NCI-H1436 treated with DMSO at 0.1 percent for 48 hours (cell line): ENCODE measurements at places on chromosomes 1 and 21.

GRCh38 chr1:7587773-7588456, 183.2 kb upstream of the VAMP3 start:
- DNase-seq = no peak

GRCh38 chr21:45412909-45413611, 8.1 kb downstream of the COL18A1 start:
- DNase-seq = no peak

DNA sequence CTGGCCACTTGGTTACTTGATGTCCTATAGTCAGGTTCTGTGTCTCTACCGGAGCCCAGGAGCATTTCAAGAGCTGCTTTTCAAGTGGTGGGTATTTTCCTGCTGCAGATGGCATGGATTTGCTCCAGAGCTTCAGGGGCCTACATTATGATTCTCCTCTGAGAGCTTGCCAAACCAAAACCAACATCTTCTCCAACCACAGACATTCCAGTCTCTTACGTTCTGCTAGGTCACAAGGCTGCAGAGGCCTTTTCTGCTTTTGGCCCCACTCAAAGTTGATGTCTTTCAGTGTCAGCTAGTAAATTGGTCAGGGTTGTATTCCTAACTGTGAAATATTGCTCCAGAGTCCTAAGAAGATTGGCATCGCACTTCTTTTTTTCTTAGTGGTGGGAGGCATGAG, 14.7 kb upstream of the AQP10 start:
- no peak for DNase-seq

DNA sequence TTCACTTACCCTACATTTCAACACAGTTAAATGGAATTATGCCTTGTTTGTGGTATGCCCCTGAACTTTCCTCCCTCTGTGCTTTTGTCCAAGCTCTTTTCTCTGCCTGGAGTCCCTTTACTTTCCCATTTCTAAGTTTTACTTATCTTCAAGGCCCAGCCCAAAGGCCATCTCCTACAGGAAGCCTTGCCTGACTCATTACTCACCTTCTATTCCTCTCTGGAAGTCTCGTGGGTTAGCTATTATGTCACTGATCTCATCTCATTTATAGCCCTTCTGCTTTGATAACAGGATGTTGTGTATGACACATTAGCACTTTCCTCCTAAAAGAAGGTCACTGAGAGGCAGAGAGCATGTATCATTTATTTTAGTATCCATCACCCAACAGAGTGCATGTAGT, 78.8 kb upstream of the CD1D start:
- no peak for DNase-seq

DNA sequence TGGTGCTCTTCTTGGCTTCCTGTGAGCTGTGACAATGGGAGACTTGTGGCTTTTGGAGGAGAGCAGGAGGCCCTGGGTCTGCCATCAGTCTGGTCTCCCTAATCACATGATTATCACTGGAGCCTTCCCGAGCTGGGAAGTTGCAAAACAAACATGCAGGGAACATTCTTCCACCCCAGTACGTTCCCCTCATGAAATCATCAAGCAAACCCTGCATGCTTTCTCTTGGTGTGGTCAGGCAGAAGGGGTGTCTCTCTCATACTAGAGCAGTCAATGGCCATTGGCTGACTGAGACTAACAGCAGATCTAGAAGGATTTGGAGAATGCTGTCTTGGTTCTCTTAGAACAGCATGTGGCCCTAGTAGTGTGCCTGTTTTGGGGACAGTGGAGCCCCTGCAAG, 111.2 kb downstream of the LIPI start:
- no peak for DNase-seq

DNA sequence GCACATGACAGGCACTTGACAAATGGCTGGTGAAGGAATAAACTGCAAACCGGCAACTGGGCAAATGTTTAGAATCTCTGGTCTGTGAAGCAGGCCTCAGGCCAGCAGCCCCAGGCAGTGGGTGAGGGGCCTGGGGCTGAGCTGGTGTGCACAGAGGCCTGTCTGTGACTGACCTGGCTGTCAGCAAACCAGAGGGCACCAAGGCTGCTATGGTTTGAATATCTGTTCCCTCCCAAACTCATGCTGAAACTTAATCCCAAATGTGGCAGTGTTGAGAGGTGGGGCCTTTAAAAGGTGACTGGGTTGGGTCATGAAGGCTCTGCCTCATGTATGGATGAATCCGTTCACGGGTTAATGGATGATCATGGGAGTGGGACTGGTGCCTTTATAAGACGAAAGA, 139.8 kb downstream of the DMRTB1 start:
- DNase-seq = no peak

- no peak for DNase-seq
Measured at GRCh38 chr1:59298026-59298583, 1.2 kb downstream of the FGGY start.

DNA sequence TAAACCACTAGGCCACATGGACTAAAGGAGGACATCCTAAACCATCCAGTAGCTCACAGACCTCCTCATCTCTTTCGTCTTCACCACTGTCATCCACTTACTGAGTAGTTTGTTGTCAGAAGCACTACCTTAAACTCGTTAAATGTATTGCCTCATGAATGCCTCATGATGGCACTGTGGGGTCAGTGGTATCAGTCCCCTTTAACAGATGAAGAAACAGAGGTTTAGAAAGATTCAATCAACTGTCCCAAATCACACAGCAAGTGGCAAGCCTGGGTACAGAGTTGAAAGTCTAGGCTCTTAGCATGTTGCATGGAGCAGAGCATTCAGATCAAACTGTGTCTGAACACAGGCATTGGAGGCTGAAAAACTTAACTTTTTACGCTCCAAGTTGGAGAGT, 183.6 kb upstream of the KIAA0040 start:
- no peak for DNase-seq

DNA sequence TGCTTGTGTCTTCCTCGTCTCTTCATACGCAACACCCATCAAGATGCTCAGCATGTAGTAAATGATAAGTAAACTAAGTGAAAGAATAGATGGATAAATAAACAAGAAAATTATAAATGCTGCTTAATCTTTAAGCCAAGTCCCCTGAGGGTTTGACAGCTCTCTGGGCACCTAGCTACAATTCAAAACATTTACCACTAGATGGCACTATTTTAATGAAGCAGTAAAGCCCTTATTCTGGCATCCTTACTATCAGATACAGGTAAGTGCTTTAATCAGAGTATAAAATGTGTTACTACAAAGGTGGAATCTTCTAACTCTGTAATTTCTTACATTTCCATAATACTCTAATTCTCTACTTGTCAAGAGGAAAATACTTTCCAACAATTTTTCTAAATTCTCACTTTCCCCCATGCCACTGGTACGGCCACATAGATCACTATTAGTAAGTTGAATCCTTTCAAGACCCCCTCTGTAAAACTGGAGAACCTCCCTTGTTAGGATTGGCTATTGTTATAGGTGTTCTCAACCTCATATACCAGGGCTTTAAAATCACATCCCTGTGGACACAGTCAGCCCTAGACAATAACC, 137.8 kb downstream of the BARHL2 start:
- DNase-seq = no peak

DNA sequence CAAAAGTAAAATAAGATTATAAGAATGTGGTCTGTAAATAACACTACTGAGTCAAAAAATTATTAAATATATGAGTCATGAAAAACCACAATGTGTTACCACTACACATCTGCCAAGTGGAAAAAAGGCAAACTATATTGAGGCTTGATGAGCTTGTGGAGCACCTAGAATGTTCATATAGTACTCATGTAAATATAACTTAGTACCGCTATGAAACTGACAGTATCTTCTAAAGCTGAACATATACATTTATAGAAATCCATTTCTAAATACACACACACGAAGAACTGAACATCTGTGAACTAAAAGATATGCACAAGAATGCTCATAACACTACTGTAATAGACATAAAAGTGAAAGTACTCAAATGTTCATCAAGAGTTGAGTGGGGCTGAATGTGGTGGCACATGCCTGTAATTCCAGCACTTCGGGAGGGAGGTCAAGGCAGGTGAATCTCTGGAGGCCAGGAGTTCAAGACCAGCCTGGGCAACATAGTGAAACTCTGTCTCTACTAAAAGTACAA, 18.5 kb upstream of the GBP3 start:
- no peak for DNase-seq

DNA sequence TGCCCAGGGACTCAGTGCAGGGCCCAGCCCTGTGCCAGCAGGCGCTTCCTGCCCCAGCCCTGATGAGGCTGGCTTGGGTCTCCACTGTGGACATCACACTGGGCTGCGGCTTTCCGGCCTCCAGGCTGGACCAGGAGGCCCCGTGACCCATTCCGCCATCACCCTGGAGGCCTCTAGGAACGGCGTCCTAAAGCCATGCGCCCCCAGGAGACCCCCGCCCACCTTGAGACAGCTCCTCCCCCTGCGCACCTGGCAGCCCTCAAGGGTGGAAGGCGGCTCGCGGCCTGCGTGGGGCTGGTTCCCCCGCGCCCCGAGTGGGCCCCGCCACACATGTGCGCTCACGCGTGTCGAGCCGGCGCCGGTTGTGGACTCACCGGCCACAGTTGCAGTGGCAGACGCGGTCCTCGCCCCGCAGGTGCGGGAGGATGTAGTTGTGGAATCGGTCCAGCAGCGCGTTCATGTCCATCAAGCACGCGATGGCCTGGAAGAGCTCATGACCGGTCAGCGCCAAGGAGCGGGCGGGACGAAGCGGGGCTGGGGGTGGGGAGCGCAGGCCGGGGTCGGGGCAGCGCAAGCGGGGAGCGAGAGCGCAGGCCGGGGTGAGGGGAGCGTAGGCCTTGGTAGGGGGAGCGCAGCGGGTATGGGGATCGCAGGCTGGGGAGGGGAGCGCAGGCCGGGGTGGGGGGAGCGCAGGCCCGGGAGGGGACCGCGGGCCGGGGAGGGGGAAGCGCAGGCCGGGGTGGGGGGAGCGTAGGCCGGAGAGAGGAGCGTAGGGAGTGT, 924 bp downstream of the TMEM240 start:
- DNase-seq = no peak

DNA sequence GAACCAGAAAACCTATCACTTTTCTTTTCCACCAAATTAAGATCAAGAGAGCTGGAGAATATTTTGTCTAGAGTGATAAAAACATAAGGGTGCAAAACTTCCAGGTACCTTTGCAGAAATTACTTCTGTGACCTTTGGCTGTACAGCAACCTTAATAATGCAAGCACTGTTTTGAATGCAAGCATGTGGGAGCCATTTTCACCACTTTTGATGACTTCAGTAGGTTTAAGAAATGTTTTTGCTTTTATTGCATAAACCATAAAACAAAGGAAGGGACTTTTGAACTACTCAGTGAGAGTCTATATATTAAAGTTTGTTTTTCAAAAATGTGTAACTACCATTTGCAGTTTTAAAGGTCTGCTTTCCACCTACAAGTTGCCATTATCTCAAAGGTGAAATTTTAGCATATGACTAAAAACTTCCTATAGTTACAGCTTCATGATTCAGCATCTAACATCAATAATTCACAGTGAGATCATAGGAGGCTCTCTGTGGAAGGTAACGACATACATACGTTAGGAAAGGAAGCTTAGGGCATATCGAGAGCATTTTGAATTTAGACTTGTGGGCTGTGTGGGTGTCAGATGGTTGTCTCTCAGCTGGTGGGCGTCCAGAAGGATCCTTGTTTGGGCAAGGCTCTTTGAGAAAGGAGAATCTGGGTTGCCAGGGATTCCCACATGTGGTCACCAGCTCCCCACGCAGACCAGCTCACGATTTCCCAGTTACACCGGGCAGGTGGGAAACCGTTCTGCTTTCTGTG, 1.1 kb upstream of the GADD45A start:
- DNase-seq = no peak

DNA sequence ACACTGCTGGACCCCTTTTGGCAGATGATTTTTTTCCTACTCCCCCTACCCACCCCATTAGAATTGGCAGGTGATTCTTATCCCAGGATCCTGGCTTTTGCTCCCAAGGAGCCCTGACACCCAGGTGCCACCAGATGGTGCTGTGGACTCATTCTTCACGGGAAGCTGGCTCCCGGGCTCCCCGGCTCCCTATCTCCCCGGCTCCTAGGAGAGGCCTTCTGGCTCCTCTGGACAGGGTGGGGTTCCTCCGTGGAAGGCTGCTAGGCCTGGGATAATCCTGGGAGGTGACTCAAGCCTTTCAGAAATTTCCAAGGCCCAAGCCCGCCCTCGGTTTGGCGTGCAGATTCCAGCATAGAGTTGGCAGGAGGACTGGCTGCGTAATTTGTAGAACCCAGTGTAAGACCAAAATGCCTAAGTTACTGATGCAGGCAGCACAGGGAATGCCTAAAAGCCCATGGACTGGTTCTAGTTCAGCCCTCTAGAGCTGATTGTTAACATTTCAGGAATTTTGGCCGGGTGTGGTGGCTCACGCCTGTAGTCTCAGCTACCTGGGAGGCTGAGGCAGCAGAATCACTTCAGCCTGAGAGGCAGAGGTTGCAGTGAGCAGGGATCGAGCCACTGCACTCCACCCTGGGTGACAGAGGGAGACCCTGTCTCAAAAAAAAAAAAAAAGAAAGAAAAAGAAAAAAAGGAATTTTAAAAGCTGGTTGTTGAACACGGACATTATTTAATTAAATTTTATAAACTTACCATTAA, 6.8 kb upstream of the BSDC1 start:
- peak; percentile 1 for DNase-seq

- DNase-seq = no peak
Measured at GRCh38 chr21:28540514-28540913, 452.2 kb downstream of the LTN1 start.

GRCh38 chr1:27971674-27972073, 11.9 kb downstream of the XKR8 start:
- no peak for DNase-seq

- no peak for DNase-seq
Measured at GRCh38 chr1:214435867-214436266, 115.5 kb downstream of the PTPN14 start.

- no peak for DNase-seq
Measured at GRCh38 chr21:35711213-35711612, 349.1 kb downstream of the SETD4 start.

GRCh38 chr1:10754568-10755329, 41.7 kb downstream of the CASZ1 start:
- no peak for DNase-seq

DNA sequence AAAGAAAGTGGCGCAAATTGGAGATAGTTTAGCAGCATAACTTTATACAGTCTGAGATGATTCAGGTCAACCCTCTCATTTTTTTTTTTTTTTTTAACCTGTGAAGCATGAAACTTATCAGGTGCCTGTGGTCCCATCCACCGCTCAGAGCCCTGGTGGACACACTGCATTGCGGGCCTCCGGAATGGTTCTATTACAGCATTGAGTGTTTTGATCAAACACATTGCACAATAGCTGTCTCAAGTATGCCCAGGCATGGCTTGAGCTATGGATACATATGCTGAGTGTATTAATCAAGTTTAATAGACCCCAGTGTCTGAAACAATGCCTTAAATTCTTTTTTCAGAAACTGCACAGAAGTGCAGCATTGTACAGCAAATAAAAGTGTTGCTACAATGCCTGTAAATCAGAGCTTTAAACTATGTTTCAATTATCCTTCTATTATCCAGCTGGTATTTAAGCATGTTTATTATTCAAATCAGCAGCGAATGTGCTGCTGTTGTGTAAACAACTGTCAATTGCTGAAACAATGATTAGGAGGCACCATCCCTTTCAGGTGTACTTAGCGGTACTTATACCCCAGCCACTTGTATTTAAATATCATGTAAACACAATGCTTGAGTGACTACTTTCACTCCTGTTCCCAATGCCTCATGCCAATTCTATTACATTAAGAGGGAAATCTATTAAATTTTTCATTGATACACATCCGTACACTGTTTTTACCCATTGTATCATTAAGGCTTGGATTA, 456.6 kb downstream of the RPS6KC1 start:
- peak; percentile 95 for DNase-seq

- no peak for DNase-seq
Measured at GRCh38 chr1:232357416-232357815, 272.5 kb downstream of the SIPA1L2 start.
